Brain microvascular endothelial cell (primary cell): ENCODE measurements at places on chromosomes 11 and 22.

DNA sequence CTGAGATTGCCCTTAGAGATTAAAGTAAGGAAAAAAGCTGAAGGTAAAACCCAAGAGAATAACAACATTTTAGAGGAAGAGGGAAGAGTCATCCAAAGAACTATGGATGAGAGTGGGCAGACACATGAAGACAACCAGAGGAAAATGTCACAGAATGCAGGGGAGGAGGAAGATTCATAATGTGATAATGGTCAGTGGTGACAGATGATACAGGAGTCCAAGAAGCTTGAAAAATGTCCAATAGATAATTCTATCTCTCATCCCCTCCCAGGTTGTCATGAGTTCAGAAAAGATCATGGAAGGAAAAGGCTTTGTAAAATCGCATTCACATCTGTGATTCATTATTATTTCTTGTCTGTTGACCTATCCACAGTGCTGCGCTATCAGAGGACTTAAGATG lies 282.3 kb upstream of the CCDC90B start:
- no peak for DNase-seq

DNA sequence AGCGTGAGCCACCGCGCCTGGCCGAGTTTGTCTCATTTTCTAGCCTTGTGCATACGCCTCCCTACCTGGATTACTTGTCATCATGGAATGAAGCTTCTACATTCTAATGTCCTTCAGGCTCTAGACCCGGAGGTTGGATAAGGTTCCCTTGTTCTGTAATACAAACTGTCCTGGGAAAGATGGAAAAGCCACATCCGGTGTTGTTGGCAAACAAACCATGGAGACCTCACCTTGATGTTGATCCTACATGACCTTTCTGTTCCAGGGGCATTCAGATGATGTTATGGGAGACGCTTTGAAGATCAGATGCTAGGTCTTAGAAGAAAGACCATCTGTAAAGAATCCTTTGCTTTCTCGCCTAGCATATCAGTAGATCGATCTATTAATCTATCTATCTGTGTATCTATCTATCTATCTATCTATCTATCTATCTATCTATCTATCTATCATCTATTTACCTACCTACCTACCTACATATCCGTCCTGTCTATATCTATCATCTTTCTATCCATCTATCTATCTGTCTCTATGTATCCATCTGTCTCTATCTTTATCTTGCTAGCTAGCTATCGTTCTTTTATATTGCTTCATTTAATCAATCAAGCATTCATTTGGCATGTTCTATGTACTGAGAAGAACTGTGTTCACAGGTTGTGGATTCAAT lies 46.3 kb upstream of the GRK3 start:
- no peak for DNase-seq

GRCh38 chr11:73521621-73522020 lies 76.3 kb downstream of the FAM168A start:
- DNase-seq: peak; percentile 22

DNA sequence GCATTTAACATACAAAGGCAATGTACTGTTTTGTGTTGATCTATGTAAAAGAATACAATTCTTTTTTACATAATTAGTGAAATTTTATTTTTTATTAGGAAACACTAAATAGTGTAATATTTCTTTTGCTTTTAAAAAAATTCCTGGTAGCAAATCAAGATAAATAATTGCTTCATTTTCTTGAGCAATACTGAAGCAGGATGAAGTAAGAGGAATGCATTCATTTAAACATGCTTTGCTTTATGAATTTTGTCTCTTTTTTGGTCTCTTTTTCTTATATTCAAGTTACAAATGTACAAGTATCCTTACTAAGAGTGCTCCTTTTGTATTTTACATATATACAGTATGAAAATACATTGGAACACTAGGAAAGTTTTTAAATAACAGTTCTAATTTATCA lies 144.4 kb upstream of the TEAD1 start:
- no peak for DNase-seq

GRCh38 chr11:2923446-2924375 lies 5.5 kb downstream of the PHLDA2 start:
- no peak for DNase-seq

- no peak for DNase-seq
Measured at GRCh38 chr11:107856981-107857517, 1.5 kb downstream of the SLC35F2 start.

GRCh38 chr11:61647529-61647928 lies 32.7 kb upstream of the DAGLA start:
- no peak for DNase-seq

DNA sequence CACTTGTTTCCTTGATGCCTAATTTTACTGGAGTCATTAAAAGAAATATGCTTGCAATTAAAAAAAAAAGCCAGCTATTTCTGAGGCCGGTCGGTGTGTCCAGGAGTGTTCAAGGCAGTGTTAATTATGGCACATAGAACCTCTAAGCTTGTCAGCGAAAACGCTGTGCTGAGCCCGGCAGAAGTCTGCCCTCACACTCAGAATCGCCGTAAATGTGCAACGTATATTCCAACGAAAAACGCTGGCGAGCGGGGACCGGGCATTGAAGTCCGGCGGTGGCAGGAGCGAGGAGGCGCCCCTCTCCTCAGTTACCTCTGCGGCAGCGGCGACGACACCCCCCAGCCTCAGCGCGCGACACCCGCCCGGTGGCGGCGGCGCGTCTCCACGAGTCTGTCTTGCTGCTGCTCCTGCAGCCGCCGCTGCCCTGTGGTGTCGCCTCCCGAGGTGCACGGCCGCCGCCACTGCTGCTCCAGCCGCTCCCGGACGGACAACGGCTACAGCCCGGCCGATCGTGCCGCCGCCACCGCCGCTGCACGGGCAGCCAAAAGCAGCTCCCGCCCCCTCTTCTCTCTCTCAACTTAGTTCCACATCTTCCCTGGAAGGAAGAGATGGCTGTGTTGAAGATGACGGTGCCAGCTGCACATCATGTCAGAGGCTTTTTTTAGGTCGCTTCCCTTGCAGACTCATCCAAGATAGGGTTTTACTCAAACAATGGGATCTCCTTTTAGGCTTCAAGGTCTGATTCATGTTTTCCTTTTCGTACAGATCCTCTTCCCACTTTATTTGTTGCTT lies 56.0 kb downstream of the JAM3 start:
- peak; percentile 37 for DNase-seq
